ENCODE measurements at places on chromosomes 1 and 21.

DNA sequence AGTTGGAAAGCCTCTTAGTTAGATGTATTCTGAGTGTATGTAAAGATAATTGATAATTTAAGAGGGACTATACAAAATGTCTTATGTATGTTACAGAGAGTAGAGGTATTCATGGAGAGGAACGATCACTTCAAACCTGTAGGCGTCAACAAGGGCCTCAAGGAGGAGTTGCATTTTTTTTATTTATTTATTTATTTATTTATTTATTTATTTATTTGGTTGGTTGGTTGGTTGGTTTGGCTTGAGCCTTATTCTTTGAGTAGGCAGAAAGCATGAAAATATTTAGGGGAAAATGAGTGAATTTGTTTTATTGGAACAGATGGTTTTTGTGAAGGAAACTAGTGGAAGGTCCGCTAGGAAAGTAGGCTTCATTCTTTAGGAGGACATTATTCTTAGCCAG is 8.5 kb downstream of the ANGPTL1 start:
- no peak for DNase-seq

DNA sequence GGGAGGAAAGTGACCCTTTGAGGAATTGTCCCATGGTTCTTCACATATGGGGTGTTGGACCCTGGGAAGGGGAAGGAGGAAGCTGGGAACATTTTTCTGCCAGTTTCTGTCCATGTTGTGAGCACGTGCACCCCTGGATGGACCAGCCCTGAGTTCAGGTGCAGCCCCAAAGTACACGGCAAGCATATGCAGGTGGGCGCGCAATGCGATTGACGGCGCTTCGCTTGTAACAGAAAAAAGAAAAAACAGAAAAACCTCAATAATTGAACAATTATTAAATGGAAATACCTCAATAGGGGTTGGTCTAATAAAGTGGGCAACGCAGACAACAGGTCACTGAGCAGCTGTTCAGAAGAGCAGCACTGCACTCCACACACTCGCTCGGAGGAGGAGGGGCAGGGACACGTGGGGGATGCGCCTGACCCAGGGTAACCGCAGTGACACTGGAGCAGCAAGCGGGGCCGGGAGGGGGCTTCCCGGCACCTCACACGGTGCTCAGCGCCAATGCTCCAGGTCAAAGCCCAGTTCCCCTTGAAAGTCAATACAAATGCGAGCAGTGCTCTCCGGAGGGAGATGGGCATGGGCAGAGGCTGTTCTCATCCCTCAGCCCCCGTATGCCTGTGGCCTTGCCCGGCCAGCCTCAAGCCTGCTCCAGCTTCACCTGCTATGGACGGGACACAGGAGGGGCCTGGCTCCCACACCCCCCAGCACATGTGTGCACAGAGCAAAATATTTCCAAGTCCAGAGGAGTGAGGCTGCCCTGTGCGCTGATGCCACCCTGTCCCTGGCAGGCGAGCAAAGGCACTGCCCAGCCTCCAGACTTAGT is 6.6 kb upstream of the ACTRT2 start:
- DNase-seq = no peak

DNA sequence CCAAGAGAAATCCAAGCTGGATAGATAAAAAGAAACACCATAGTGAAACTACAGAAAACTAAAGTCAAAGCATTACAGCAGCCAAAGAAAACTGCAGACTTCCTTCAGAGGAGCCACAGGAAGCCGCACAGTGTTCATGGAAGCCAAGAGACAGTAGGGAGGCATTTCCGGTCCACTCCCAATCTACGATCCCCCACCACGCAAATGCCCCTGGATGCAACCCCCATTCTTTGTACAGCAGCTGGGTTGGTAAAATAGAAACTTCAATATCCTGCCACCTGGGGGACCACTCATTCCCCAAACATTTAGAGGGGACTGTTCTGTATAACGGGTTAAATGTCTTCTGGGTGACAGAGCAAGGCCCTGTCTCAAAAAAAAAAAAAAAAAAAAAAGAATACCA is 43.9 kb upstream of the TSPEAR start:
- no peak for DNase-seq

DNA sequence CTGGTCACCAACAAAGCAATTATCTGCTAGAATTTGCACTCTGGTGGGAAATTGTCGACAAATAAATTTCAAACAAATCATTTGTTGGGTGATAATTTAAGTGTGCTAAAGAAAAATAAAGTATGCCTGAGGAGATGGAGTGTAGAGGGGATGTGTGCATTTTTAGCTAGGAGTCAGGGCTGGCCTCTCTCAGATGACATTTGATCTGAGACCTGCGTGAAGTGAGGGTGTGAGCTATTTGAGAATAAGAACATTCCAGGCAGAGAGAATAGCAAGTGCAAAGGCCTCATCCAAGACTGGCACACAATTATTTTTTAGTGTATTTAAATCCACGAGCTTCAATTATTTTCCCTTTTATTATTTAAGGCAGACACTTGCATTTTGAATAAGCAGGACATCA is 19.7 kb upstream of the S1PR1 start:
- no peak for DNase-seq

Data from stimulated activated CD4-positive, alpha-beta T cell treated with anti-CD3 and anti-CD28 coated beads, Interleukin-4, amount 100 ng/mL, for 1 hour (primary cell).